ENCODE measurements at places on chromosomes 2 and 18.

GRCh38 chr2:233480490-233481202 lies 85.9 kb downstream of the USP40 start:
- no peak for DNase-seq

- no peak for DNase-seq
Observed at GRCh38 chr2:29799628-29800027, 121.8 kb downstream of the ALK start.

DNA sequence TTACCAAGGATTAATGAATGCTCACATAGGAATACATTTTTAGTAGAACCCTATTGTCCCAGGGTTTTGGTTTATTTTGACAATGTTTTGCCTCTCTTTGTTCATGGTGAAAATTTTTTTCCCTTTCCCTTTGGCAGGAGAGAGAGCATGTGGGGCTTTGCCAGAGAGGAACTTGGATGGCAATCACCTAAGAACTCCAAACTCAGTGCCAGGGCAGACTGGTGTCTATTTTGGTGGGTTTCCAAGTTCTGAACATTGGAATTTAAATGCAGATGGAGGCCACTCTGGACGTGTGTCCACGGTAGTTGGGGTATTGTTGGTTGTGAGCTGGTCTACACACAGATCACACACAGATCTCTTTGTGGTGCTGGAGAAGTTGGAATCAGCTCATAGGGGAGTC lies 2091.1 kb upstream of the PIK3C3 start:
- no peak for DNase-seq

DNA sequence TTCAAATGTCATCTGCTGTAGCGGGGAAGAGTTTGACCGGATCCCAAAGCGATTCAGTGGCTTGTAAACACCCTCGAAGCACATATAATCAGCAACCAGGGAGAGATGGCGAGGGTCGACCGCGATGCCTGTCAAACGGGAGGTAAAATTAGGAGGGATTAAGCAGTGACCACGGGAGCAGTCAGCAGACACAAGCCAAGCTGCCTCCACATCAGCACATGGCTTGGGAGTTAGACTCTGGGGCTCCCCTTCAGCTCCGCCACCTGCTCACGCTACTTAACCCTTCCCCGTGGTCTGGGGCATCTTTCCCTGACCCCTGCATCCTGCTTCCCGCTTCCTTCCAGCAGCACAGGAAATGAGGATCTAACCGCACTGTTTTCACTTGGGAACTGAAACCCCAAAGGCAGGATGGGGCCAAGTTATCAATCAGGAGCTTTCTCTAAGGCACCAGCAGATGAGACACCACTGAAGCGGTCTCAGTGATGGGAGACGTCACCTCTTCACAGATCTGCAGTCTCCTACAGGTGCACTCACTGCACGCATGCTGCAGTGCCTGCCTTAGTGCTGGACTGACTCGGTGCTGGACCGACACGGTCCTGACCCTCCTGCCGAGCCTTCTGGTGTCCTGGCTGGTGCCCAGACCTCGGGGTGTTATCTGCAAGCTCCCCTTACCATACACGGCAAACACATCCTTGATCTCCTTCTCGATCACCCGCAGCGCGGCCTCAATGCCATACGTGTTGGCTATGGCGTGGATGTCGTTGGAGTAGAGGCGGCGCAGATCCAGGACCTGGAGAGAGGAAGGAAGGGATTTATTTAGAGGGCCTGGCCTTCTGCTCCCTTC lies 77.5 kb downstream of the POLR1A start:
- no peak for DNase-seq

GRCh38 chr2:23100406-23100805 lies 284.6 kb upstream of the KLHL29 start:
- no peak for DNase-seq

GRCh38 chr2:10286216-10287037 lies 16.3 kb upstream of the HPCAL1 start:
- DNase-seq = no peak
